Glomerular endothelial cell (primary cell): ENCODE measurements at places on chromosomes 11 and 22. TPM values are rescaled to one million over a fixed set of nuclear protein-coding genes. Genes with fewer than 3 reads are reported as not detected.

GRCh38 chr11:129998107-129998506 is 4.5 kb downstream of the PRDM10 start:
- no peak for DNase-seq

DNA sequence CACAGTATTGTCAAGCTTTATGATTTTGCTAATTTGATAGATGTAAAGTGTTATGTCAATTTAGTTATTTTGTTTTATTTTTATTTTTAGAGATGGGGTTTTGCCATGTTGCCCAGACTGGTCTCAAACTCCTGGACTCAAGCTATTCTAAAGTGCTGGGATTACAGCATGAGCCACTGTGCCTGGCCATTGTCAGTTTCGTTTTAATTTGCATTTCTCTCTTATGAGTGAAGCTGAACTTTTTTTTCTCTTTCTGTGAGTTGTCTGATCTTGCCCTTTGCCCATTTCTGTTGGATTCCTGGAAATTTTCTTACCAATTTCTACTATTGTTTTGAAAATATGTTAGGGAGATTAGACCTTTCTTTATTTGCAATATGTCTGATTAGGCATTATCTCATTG is 15.5 kb downstream of the NEU3 start:
- DNase-seq: no peak

- DNase-seq: no peak
These were observed 6.8 kb downstream of the PPP6R3 start for GRCh38 chr11:68467201-68467834.

- no peak for DNase-seq
These were observed 33.5 kb downstream of the LRRC10B start for GRCh38 chr11:61542024-61542461.

- no peak for DNase-seq
These were observed 42.9 kb upstream of the CRYBB3 start for GRCh38 chr22:25156736-25157135.

- DNase-seq: no peak
These were observed 64.1 kb downstream of the PRMT3 start for GRCh38 chr11:20451568-20451967.

DNA sequence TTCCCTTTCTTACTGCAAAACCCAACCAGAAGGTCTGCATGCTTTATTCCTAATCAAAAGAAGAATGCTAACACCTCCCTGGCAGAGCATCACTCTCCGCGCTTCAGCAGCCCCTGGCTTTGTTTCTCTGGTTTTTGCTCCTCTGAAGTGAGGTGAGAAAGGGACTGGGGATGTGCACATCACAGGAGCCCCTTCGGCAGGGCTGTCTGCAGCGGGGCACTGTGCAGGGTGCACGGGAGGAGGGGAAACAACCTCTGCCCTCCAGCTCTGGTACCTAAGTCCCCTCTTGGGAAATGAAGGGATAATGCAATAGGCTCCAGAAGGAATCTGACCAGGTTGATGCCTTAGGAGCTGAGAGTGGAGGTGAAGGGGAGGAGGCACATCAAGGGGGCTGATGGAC is 312.7 kb downstream of the NTM start:
- DNase-seq: no peak

- DNase-seq: no peak
These were observed 7.2 kb upstream of the NIPSNAP1 start for GRCh38 chr22:29587938-29588699.

GRCh38 chr11:26964339-26964738 is 29.6 kb upstream of the FIBIN start:
- no peak for DNase-seq

- DNase-seq: no peak
These were observed 370.7 kb upstream of the CCDC90B start for GRCh38 chr11:83656796-83657330.

DNA sequence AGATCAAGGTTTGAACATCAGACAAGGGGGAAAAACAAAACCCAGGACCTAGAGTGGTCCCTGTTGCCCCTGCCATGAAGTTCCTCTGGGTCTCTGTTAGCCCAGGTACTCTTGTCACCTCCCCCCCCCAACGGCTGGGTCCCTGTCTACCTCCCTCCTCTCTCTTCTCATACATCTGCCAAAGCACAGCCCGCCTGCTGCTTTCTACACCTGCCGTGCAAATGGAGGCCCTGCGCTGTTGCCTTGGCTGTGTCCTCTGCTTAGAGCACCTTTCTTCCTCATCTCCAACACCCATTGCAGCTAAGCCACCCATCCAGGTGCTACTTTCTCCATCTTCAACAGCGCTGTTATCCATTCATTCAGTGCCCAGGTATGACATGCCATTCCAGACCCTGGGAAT is 99.2 kb downstream of the TP53I11 start:
- no peak for DNase-seq

DNA sequence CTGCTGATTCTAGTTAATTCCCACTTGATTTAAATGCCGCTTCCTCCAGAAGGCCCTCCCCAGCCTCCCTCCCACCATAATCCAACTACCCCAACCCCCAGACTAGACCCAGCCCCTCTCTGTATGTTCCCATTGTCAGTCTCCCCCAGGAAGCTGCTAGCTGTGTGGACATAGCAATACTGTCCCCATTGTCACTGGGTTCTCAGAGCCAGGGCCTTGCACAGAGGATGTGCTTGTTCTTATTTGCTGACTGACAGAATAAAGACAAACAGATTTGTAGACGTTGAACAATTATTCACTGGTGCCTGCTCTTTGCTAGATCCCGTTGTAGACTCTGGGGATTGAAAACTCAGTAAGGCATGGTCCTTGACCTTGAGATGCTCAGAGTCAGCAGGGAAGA is 45.7 kb upstream of the NAV2 start:
- DNase-seq: no peak

The SPTBN2 gene
- 47.7 and 63.2 TPM in 2 replicates for total RNA-seq

The USP2 gene
- total RNA-seq: 0.41 TPM in 1 of 2 replicates, not detected in the other

The SLC5A12 gene
- total RNA-seq: 0.06 TPM in 1 of 2 replicates, not detected in the other

The NOX4 gene
- total RNA-seq: 37.7 and 65.5 TPM in 2 replicates

The RFPL2 gene
- not detected in 2 replicates for total RNA-seq

The ALDH3B2 gene
- total RNA-seq: not detected in 2 replicates

The OTOG gene
- not detected in 2 replicates for total RNA-seq

The TRIM29 gene
- total RNA-seq: not detected in 2 replicates

The CARD18 gene
- total RNA-seq: not detected in 2 replicates

The FAM111B gene
- 2.2 and 5.6 TPM in 2 replicates for total RNA-seq
